AML-193 (cell line): ENCODE measurements at places on chromosomes 5 and 9.

GRCh38 chr5:10588779-10589447, 25.0 kb downstream of the ANKRD33B start:
- DNase-seq, result no peak

- no peak for DNase-seq
Observed at GRCh38 chr9:107161338-107161737, 121.7 kb upstream of the RAD23B start.

- no peak for DNase-seq
Observed at GRCh38 chr5:139473105-139473504, 2.3 kb downstream of the SMIM33 start.

GRCh38 chr9:79976257-79977073, 404.7 kb downstream of the TLE4 start:
- DNase-seq, result no peak

DNA sequence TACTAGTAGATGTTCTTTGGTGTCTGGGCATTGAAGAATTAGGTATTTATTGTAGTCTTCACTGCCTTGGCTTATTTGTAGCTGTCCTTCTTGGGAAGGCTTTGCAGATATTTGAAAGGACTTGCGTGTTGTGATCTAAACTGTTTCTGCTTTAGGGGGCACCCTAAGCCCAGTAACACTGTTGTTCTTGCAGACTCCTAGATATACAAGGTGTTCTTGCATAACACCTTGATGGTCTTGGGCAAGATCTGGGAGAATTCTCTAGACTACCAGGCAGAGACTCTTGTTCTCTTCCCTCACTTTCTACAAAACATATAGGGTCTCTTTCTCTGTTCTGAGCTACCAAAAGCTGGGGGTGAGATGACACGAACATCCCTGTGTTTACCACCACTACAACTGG, 179.1 kb downstream of the FAM170A start:
- no peak for DNase-seq

- DNase-seq, result peak; percentile 52
Observed at GRCh38 chr9:28774433-28775235, 1201.4 kb upstream of the C9orf72 start.

- DNase-seq, result no peak
Observed at GRCh38 chr5:168482361-168482760, 3.9 kb upstream of the RARS1 start.

DNA sequence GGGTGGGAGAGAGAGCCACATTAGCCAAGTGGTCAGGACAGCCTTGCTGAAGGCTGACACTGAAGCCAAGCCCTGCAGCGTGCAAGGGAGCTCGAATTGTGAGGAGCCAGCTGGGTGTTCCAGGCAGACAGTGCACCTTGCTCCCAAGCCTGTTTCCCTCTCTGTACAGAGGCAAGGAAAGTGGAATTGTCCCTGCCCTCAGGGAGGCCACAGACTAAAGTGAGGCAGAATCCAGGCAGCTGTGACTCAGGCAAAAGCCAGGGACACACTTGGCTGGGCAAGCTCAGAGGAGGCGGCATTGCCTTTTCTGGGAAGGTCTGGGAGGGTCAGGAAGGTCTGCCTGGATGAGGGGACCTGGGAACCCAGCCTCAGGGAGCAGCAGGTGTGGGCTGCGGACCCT, 50.2 kb upstream of the LMX1B start:
- DNase-seq, result no peak

GRCh38 chr9:19934301-19934871, 145.5 kb upstream of the SLC24A2 start:
- no peak for DNase-seq

DNA sequence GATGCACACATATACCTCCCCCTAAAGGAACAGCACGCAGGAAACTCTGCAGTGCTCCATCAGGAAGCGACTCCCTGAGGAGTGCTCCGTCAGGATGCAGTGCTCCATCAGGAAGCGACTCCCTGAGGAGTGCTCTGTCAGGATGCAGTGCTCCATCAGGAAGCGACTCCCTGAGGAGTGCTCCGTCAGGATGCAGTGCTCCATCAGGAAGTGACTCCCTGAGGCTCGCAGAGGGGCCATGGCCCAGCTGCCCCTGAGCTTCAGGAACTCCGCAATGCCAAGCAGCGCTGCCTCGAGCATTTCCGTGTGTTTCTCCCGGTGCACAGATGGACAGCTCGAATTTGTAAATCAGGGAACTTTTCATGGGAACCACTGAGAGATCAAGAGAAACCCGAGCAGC, 88.1 kb downstream of the PAX5 start:
- DNase-seq, result no peak

GRCh38 chr5:34993951-34994350, 53.8 kb downstream of the AGXT2 start:
- DNase-seq, result no peak

GRCh38 chr5:145941448-145942130, 5.2 kb downstream of the SH3RF2 start:
- DNase-seq, result no peak

- DNase-seq, result no peak
Observed at GRCh38 chr5:134099288-134099872, 15.1 kb upstream of the TCF7 start.

DNA sequence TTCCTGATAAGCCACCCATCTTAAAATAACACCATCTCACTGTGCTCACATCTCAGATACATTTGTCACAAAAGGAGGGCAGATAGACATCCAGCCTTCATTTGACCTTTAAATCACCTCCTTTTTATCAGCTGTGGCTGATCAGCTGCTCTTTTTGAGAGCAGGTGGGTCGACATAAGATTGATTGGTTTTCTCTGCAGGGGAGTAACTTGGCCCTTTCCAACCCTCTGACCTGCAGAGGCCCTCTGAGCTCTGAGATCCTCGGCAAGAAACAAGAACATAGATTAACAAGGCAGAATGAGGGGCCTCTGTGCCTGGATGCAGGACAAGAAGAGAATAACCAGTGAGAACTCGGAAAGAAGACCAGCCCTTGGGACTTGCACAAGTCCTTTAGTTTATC, 33.5 kb upstream of the GLRA1 start:
- DNase-seq, result no peak

GRCh38 chr5:99589424-99589823, 660.6 kb upstream of the CHD1 start:
- no peak for DNase-seq

- no peak for DNase-seq
Observed at GRCh38 chr9:14417237-14417636, 103.3 kb upstream of the NFIB start.

DNA sequence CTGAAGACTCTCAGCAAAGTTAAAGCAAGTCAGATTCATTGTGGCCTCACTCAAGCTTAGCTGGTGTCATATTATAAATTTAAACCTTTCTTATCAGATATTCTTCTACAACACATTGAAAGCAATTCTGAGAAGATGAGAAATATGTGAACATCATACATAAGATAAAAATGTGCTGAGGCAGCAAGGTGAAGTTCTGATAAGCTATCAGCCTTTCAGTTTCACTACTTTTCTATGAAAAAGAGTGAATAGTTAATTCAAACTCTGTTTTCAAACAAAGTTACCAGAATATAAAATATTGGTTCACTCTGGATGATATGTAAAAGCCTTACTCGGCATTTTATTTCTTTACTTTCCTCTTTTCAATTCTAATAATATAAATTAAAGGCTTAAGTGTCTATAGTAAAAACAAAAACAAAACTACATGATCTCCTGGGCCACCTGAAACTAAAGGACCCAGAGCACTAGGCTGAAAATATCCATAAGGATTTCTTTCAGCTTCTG, 824.4 kb downstream of the MTRR start:
- no peak for DNase-seq

DNA sequence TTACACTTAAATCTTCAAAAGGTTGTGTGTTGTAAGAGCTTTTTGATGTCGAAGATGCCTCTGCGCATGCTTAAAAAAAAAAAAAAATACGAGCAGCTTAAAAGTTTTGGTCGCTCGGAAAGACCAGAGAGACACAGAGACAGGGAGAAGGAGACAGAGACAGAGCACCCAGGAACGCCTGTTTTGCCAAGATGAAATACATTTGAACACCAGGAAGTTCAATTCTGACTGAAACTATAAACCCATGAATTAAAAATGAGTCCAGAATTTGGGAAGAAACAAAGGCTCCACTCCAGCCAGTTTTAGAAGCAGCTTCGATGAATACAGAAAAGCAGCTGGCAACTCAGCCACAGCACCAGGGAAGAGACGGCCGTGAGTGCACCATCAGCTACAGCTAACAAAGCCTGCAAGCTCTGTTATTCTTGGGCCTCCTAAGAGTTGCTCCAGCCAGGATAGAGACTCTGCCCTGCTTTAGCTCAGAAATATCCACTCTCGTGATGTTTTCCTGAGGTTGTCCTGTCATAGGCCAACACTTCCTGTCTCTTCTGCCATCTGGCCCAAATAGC, 2.5 kb upstream of the ZNF474 start:
- no peak for DNase-seq

DNA sequence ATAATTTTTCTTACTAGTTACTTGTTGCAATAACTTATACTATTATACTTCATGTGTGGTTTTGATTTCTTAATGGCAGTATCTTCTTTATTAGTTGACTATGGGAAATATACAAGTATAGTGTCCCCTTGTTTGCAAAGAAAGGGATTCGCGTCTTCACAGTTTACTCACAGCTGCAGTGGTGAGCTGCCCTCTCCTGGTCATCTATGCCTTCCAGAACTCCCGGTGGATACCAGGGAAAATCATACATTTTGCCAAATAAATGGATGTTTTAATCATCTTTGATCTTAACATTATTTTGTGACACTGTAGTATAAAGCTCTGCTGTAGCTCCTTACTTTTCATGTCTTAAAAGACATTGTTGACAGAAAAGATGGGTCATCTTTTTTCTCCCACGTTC, 142.0 kb downstream of the ZCCHC7 start:
- DNase-seq, result no peak

GRCh38 chr5:92470770-92471169, 1087.7 kb upstream of the ARRDC3 start:
- DNase-seq, result no peak

DNA sequence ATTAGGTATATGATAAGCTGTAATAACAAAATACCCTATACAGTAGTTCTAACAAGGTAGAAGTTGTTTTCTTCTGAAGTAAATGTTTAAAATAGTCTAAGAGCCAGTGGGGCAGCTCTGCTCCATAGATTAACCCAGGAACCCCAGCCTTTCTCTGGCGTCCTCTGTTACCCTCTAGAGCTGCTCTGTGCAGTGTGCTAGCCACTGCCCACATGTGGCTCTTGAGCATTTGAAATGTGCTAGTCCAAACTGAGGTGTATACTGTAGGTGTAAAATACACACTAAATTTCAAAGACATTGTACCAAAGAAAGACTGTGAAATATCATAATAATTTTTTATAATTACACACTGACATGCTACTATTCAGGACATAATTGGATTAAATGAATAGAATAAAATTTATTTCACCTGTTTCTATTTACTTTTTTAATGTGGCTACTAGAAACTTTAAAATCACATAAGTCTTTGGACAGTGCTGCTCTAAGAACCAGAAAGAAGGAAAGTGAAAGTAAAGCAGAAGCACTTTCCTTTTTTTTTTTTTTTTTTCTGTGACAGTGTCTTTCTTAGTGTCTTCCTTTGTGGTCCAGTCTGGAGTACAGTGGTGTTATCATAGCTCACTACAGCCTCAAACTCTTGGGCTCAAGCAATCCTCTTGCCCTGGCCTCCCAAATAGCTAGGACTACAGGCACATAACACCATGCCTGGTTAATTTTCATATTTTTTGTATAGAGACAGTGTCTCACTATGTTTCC, 39.3 kb downstream of the RAI14 start:
- DNase-seq, result no peak

GRCh38 chr5:150246835-150247234, 42.7 kb downstream of the CAMK2A start:
- no peak for DNase-seq

DNA sequence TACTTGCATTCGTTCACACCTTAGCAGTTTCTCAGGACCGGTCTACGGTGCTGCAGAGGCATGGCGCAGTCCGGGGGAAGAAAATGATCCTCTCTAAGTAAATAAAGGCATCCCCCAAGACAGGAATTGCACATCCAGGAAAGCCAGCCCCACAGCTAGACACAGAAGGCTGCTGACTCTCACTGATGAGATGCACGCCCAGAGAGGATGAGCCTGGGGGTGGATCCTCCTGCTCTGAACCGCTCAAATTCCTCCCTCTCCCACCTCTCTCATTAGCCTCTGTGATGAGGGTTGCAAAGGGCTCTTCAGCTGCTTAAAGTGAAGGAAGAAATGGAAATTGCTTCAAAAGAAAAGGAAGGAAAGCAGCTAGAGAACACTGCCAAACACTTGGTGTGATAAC, 132.4 kb downstream of the TTLL11 start:
- no peak for DNase-seq

GRCh38 chr5:115840873-115841272, 492 bp downstream of the ATG12 start:
- DNase-seq, result no peak

DNA sequence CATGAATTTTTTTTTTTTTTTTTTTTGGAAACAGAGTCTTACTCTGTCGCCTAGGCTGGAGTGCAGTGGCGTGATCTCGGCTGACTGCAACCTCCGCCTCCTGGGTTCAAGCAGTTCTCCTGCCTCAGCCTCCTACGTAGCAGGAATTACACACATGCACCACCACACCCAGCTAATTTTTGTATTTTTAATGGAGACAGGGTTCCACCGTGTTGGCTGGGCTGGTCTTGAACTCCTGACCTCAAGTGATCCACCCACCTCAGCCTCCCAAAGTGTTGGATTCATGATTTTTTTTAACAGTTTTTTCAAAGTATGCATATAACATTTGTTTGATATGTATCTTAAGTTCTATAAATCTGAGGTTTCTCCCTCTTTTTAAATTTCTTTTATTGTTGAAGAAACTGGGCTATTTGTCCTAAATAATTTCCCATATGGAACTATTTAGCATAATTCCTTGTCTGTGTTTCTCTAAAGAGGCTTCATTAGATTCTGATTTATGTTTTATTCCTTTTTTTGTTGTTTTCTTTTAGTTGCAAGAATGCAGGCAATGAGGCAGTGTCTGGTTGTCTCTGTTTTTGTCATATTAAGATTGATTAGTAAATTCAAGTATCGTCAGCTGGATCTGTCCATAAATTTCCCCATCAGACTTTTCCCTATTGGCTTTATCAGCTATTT, 16.4 kb downstream of the RARS1 start:
- no peak for DNase-seq

DNA sequence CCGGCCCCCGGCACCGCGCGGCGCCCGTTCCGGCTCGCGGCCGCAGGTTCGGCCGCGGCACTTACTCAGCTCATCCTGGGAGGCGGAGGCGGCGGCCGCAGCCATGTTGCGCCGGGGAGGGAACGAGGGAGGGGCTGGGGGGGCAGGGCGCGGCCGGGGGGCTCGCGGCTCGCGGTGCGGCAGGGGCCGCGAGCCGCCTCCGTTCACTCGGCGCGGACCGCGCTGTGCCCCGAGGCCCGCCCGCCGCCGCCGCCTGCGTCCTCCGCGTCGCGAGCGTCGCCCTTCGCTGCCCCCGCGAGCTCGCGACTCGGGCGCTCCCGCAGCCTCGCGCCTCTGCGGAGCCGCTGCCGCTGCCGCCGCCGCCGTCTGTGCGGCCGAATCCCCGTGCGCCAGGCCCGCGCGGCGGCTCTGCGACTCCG, 735 bp downstream of the ECPAS start:
- no peak for DNase-seq

GRCh38 chr5:151213803-151214613, 9.9 kb downstream of the CCDC69 start:
- DNase-seq, result peak; percentile 94

- DNase-seq, result no peak
Observed at GRCh38 chr9:90539286-90539685, 103.3 kb downstream of the DIRAS2 start.

- DNase-seq, result no peak
Observed at GRCh38 chr9:107614765-107615164, 125.2 kb upstream of the KLF4 start.

- DNase-seq, result no peak
Observed at GRCh38 chr5:160496784-160497183, 75.1 kb downstream of the PTTG1 start.
